Activated gamma-delta T cell treated with Interleukin-2 at 50 U/mL for 16 hours (primary cell): ENCODE measurements at places on chromosomes 1 and 21.

DNA sequence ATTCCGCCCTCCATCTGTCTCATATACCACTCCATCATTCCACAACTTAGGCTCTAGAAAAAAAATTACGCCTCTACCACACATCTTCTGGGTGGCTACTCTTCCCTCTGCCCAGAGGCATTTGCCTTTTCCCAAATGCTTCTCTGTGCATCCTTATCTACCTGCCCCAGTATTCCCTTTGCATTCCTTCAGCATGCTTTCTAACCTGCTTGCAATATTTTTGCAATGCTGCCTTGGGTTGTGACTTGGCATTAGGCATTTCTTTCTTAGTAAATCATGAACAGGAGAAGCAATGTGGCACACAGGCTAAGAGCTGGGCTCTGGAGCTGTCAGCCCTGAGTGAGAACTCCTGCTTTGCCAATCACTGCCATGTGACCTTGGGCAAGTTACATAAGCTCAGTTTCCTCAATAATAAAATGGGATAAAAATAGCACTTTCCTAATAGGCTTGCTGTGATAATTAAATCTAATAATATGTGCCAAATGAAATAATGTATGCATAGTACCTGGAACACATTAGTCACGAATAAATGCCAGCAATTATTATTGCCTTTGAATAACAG is 276.0 kb downstream of the ASTN1 start:
- DNase-seq = no peak

GRCh38 chr1:91707114-91707889 is 178.6 kb downstream of the TGFBR3 start:
- DNase-seq = no peak

GRCh38 chr1:111725192-111725591 is 14.0 kb downstream of the INKA2 start:
- DNase-seq = no peak

GRCh38 chr1:113647164-113647563 is 112.1 kb downstream of the PHTF1 start:
- DNase-seq = no peak

GRCh38 chr1:19869929-19870328 is 12.3 kb upstream of the OTUD3 start:
- DNase-seq = no peak

DNA sequence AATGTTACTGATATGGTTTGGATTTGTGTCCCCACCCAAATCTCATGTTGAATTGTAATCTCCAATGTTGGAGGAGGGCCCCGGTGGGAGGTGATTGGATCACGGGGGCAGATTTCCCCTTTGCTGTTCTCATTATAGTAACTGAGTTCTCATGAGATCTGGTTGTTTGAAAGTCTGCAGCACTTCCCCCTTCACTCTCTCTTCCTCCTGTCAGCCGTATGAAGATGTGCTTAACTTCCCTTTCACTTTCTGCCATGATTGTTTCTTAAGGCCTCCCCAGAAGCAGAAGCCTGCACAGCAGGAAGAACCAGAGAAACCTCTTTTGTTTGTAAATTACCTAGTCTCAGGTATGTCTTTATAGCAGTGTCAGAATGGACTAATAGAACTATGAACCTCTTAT is 28.4 kb downstream of the TRIM33 start:
- no peak for DNase-seq

DNA sequence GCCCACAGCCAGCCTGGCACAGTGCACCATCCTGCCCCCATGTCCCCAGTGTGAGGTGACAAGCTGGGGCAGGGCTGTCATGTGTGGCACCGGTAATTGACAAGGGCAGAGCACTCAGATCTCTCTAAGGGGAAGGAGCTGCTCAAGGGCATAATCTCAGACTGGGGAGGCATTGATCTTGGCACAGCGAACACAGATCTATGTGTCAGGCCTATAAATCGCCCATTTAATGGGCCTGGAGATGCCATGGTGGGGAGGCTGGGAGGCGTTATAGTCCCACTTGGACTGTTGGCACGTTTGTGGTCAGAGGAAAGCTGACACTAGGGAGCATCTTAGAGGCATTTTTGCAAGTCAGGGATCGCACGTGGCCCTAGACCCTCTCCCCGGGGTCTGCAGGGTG is 594.1 kb downstream of the PTPRU start:
- no peak for DNase-seq

DNA sequence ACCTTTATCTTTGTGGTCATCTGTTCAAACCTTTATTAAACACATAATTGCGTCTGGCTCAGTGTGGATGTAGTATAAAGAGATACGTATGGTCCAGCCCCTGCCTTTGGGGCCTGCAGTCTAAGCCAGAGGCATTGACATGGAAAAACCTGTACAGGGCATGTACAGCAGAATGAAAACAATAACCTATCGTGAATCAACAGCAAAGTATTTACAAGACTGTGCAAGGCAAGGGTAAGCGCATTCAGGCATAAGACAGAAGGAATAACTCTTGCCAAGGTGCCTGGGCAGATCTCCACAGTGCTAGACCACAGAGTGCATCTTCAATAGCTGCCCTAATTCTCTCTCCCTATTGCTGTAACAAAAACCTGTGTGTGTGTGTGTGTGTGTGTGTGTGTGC is 35.5 kb downstream of the KIRREL1 start:
- no peak for DNase-seq

DNA sequence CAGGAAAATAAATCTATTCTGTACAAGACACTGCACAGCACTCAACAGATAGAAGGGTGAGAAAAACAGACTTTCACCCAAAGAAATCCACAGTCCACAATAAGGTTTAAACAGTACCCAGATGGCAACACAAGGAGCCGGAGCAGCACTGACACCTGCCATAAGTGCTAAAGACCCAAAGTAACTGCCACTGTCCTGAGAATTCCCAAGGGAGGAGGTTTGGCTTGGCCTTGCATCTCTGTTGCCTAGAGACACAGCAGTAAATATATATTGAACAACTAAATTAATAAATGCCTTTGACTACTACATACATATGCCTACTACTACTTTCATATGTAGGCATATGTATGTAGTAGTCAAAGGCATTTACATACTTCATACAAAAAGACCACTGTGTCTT is 68.0 kb downstream of the VAV3 start:
- DNase-seq = no peak

- no peak for DNase-seq
These were observed 83.9 kb upstream of the EDEM3 start for GRCh38 chr1:184838504-184838951.

GRCh38 chr1:4090976-4091660 is 191.0 kb upstream of the C1orf174 start:
- DNase-seq = no peak

GRCh38 chr1:174938281-174939007 is 61.3 kb upstream of the CACYBP start:
- no peak for DNase-seq

- no peak for DNase-seq
These were observed 1.5 kb upstream of the PRDX6 start for GRCh38 chr1:173475564-173476196.

GRCh38 chr21:45917241-45917640 is 64.3 kb upstream of the COL6A1 start:
- no peak for DNase-seq

- DNase-seq = no peak
These were observed 940 bp upstream of the ATAD3A start for GRCh38 chr1:1510912-1511532.

DNA sequence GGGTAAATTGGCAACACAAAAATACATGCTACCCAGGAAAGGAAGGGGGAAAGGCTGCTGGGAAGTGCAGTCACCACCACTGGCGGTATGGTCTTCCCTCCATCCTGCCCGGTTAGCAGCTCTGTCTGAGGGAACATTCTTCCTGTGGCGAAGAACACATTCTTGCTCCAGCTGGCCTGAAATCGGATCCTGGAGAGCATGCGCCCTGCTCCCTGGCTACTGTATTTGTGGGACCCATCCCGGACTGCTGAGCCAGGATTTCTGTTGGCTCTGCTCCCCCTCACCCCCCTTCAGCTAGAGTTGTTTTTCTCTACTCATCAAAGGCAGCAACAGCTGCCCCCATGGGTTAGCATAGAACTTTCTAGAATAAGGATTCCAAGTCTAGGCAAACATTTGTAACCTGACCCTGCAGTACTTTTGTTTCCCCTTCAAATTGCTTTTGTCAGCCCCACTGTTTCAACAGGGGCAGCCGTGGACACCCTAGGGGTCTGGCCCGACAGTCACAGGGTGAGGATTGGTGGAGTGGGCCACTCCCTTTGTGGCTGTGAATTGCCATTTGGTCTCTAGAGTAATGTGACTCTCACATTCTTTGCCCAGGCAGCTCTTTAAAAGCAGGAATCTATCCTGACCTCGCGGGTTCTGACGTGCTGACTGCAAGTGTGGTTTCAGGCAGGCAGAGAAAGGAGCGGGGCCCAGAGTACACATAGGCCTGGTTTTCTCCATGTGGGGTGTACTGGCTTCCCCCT is 157.7 kb downstream of the TOMM20 start:
- no peak for DNase-seq

DNA sequence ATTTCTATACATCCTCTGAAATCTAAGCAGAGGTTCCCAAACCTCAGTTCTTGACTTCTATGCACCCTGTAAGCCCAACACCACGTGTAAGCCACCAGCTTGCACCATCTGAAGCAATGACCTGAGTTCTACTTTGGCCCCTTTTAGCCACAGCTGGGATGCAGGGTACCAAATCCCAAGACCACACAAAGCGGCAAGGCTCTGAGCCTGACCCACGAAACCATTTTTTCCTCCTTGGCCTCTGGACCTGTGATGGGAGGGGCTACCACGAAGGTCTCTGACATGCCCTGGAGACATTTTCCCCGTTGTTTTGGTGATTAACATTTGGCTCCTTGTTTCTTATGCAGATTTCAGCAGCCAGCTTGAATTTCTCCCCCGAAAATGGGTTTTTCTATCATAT is 38.8 kb downstream of the STXBP3 start:
- no peak for DNase-seq

GRCh38 chr1:61450454-61450853 is 274.5 kb downstream of the TM2D1 start:
- no peak for DNase-seq

DNA sequence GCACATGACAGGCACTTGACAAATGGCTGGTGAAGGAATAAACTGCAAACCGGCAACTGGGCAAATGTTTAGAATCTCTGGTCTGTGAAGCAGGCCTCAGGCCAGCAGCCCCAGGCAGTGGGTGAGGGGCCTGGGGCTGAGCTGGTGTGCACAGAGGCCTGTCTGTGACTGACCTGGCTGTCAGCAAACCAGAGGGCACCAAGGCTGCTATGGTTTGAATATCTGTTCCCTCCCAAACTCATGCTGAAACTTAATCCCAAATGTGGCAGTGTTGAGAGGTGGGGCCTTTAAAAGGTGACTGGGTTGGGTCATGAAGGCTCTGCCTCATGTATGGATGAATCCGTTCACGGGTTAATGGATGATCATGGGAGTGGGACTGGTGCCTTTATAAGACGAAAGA is 139.8 kb downstream of the DMRTB1 start:
- DNase-seq = no peak

- DNase-seq = peak; percentile 93
These were observed at the start of gene TMEM183A for GRCh38 chr1:203006948-203007871. Gene TMEM183A, plus strand, starts transcription at chr1:203007374. Its CDS starts 92 bp downstream, at chr1:203007466.

GRCh38 chr1:177427811-177428210 is 257.1 kb downstream of the BRINP2 start:
- no peak for DNase-seq

- no peak for DNase-seq
These were observed 102.4 kb upstream of the PKN2 start for GRCh38 chr1:88581703-88582102.

DNA sequence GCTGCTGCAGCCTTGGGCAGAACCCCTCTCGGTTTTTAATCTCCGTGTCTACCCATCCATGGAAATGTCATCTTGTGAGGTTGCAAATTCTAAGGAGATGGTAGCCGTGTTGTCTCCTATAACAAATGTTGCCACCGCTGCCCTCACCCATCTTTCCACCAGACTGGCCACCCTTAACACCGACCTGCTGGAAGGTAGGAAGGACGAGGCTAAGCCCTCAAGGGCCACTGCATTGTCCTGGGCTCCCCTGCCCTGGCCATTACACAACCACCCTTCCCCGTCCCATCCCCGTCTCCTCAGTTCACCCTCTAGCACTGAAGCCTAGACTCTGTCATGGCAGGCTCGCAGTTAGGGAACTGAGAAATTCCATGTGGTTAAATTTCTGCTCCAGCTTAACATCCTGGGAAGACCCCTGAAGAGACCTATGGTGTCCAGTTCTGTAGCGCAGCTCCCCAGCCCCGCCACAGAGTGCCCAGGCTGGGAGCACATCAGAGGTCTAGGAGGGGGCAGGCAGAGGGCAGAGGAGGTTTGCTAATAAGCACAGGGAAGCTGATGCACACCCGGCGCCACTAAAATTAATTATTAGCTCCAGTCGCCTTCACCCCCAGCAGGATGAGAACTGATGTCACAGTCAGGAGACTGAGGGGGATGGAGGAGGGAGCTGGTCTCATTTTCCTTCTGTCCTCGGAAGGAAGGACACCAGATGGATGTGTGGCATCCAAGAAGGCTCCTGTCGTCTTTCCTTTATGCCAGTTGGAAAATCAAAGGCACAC is 38.3 kb downstream of the STUM start:
- no peak for DNase-seq

GRCh38 chr1:240044620-240045019 is 47.1 kb upstream of the FMN2 start:
- no peak for DNase-seq

- DNase-seq = no peak
These were observed 171.6 kb upstream of the C1orf174 start for GRCh38 chr1:4071653-4072052.

DNA sequence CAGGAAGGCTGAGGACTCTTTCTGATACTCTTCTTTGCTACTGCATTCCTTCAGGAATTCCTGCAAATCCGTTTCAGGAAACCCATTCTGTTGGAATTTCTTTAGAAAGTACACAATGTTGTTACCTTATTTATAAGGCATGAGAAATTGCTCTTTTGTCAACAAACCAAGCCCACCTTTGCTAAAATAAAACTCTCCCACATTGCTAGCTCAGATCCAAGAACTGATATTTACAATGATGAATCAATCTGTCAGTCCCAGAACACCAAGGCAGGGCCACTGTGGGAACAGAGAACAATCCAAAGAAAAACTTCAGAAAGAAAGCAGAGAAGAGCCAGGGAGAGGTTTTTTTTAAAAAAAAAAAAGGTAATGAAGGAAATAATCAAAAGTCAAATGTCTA is 36.6 kb upstream of the LPAR3 start:
- DNase-seq = no peak

GRCh38 chr1:181344091-181344490 is 139.2 kb upstream of the CACNA1E start:
- no peak for DNase-seq

- DNase-seq = no peak
These were observed 107.5 kb downstream of the RGL1 start for GRCh38 chr1:183912265-183912886.

DNA sequence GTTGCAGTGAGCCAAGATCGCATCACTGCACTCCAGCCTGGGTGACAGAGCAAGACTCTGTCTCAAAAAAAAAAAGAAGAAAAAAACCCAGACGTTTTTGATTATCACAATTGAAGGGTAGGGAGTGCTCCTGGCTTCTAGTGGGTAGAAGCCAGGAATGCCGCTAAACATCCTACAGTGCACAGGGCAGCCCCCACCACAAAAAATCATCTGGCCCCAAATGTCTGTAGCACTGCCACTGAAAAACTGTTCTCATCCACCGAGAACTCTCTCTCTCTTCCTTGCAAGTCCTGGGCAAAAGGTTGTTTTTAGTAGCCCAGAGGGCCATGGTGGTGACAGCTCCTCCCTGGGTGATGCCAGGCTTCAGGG is 35.6 kb upstream of the GPR157 start:
- no peak for DNase-seq
